ENCODE measurements at places on chromosomes 12 and 14. TPM values are rescaled to one million over a fixed set of nuclear protein-coding genes. Genes with fewer than 3 reads are reported as not detected.

DNA sequence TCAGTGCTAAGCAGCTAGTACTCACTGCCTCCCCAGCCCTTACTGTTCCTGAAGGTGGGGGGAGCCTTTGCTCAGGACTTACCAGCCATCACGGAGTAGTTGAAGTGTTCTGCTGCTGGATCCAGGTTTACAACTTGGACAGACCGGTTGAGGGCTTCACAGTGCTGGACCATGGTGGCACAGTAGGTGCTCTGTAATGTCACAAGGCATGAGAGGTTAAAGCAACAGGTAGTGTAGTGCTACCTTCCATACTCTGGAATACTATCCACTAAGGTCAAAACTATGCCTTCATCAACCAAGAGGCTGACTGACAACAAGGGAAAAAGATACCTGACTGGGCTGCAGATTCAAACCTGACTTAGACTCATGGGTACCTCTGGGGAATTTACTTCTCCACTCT lies 3.0 kb downstream of the GPN3 start:
- no peak for DNase-seq

DNA sequence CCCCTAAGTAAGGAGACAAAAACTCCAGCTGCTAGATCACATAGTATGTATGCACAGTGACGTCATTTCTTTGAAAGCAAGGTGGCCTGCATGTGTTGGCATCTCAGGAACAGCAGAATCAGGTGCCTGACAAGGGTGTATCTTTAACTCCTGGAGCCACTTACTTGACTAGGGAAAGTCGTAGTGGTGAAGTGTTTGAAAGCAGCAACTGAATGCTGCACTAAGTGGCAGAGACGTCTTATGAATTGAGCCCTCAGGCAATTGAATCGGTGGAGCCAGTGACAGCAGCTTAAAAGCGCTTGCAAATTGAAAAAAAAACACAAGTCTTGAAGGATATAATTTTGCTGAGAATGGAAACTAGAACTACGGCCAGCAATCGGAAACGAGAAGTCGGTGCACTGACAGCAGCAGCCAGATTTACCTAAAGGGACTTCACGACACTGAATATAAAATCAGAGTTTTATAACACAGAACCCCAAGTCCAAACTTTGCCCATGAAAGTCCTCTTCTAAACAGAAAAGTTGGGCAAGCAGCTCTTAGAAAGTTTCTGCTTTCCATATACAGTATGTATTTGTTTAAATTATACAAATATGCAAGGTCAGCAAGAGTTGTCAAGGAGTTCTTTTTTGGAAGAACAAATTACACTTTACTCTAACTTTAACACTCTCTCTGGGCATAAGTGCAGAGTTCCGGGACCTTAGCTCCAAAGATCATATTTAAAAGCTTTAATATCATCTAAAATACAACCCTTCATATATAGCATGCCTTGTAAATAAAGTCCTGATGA lies 1.1 kb downstream of the IGF1 start:
- no peak for DNase-seq

GRCh38 chr14:65164068-65164824 lies 61.9 kb upstream of the MAX start:
- no peak for DNase-seq

- no peak for DNase-seq
Observed at GRCh38 chr12:62722971-62723680, 211.8 kb downstream of the PPM1H start.

DNA sequence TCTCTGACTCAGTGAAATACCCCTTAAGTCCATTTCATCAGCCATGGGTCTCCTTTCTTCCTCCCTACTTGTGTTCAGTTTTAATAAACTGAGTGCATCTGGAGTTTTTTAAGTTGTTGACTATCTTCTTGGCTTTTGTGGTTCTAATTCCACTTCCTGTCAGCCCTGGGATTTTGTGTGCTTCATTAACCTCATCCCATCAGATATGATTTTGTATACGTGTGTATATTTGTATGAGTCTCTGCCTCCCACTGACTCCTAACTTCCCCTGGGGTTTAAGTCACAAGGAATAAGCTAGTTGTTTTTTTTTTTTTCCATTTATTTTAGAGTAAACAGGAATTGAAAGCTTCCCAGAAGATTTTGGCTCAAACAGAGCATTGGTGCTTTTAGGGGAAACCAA lies 62.7 kb downstream of the TTLL5 start:
- DNase-seq = no peak

- DNase-seq = no peak
Observed at GRCh38 chr14:68328509-68328908, 464.4 kb downstream of the ZFP36L1 start.

DNA sequence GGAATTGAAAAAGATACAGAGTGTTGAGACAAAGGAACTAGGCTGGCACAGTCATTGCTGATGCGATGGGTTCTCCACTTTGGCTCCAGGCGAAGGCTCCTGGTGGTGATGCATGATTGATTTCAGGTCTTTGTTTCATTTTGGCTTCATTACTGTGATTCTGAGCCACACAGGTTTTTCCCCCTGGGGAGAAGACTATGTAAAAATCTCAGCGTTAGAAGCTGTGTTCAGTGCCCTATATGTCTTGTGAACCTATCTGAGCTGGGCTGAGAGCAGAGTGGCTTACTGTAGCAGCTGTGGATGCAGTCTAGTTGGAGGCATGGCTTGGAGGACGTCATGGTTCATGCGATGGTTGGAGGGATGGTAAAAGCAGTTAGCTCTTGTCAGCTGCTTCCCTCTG lies 54.0 kb downstream of the GPATCH2L start:
- DNase-seq = no peak

- DNase-seq = no peak
Observed at GRCh38 chr12:17060260-17060659, 454.3 kb upstream of the LMO3 start.

GRCh38 chr14:29339494-29340172 lies 573.0 kb downstream of the FOXG1 start:
- DNase-seq = no peak

DNA sequence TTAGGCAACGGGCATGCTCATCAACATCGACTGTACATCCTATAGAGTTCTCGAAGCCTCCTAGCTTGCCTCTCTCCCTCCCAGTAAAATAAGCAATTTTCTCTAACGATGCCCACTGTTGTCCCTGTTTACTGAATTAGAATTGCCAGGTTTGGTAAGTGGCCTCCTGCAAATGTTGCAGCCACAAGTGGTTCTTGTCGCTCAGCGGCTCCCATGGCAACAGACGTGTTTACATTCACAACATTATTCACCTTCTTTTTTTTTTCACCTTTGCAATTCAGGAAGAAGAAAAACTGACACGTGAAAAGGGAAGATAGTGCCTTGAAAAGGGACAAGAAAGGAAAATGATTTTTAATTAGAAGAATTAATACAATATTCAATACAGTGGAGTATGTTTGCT lies 100.9 kb upstream of the PKP2 start:
- no peak for DNase-seq

DNA sequence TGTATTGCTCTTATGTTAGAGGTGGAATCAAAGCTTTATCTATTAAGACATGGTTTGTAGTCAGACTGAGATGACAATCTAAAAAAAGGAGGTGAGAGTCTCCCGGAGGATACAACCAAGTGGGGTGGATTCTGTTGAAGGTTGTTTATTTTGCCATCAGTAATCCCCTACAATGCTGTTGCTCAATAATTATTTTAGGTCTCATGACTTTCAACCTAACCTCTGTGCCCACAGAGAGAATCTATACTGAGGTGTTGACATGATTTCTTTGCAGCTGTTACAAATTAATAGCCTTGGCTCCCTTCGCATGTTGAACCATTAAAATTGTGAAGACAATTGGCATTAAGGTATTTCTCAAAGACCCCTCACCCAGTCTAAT lies 28.7 kb upstream of the FOS start:
- no peak for DNase-seq

- DNase-seq = no peak
Observed at GRCh38 chr12:115998119-115998633, 279.3 kb downstream of the MED13L start.

GRCh38 chr12:19190292-19191031 lies 60.9 kb downstream of the PLEKHA5 start:
- DNase-seq = no peak

GRCh38 chr12:75389061-75389460 lies 1.8 kb upstream of the GLIPR1L2 start:
- DNase-seq = no peak

DNA sequence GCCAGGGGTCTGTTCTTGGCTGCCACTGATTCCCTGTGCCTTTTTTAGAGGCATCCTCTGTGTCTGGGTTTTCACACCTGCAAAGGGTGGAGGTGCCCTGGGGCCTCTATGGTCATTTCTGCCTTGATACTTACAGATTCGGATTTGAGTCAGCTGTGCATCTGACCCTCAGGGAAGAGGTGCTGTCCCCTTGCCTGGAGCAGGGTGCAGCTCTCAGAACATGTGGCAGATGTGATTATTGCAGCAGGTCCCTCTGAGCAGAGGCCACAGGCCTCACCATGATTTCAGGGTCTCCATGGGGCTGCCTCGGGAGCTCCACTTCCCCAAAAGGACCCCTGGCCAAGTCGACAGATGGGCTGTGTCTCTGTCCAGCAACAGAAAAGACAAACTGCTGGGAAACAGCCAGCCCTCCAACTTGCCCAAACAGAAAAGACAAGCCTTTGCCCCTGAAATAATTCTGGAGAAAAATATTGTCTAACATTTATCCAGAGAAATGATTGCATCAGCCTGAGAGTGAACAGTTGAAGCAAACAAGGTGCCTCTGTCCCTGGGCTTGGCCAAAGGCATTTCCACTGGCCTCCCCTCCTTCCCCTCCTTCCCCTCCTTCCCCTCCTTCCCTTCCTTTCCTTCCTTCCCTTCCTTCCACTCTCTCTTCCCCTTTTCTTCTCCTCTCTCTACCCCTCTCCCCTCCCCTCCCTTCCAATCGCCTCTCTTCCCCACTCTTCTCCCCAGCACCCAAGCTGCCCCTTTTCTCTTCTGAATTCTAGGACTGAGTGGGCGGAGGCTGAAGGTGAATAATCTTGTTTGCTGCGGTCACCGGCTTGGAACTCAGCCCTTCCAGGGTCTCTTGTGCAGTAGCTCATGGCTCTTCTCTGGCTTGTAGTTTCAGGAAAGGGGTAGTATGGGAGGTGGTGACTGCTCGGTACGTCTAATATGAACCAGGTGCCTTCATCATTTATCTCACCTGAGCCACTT lies 676 bp downstream of the SERPINA3 start:
- no peak for DNase-seq

- DNase-seq = no peak
Observed at GRCh38 chr12:88310666-88311065, 168.6 kb downstream of the TMTC3 start.

DNA sequence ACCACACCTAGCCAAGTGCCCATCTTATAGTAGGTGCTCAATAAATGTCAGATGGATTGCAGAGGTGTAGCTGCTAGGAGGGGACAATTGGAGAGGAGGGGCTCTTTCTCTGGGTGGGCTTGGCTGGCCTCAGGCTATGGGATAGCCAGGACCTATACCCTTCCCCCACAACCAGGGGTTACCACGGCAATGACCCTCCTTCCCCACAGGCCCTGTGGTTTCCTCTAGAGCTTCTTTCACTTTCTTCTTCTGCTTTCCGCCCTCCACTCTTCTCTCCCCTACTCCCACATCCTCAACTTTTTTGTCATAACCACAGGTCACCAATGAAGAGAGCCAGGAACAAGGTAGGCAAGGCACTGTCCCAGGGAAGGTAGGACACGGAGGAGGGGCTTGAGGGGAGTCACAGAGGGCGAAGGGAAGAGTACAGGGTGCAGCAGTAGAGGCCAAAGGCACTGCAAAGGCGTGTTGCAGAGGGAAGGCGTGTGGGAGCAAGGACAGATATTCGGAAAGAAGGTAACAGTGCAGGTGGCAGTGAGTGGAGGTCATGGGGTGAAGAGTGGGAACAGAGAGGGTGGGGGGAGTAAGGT lies 1.9 kb upstream of the ITGB7 start:
- no peak for DNase-seq

DNA sequence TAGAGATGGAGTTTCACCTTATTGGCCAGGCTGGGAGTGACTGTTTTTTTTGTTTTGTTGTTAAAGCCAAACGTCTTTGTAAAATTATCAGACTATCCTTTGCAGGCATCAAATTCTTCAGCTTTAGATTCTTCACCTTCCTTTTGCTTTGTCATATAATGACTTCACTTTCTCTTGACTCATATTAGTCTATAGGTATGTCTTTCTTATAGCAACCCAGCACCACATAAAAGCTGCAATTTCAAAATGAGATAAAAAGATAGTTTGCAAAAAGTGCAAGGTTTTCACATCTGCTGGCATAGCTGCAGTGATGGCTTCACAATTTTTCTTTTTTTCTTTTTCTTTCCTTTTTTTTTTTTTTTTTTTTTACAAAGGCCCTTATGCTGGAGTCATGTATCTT lies 39.2 kb downstream of the COX16 start:
- DNase-seq = no peak

DNA sequence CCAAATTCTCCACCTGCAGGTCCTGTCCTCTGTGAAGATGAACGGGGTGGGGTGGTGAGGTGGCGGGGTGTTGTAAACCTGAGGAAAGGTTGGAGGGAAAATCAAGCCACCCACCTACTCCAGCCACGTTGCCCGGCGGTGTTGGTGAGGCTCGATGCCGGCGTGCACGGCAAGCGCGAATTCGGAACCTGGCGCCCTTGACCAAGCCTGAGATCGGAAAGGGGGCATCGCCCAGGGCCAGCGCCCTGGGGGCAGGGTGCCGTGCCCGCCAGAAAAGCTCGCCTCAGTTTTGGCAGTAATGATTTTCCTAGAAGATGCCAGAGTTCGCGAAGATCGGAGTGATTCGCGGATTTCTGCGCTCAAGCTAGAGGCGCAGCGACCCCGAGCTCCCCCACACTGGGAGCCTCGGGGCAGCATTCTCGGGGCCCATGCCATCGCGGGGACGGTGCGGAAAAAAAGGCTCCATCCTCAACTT lies 817 bp downstream of the STXBP6 start:
- no peak for DNase-seq

GRCh38 chr14:42057111-42057510 lies 450.4 kb downstream of the LRFN5 start:
- no peak for DNase-seq

DNA sequence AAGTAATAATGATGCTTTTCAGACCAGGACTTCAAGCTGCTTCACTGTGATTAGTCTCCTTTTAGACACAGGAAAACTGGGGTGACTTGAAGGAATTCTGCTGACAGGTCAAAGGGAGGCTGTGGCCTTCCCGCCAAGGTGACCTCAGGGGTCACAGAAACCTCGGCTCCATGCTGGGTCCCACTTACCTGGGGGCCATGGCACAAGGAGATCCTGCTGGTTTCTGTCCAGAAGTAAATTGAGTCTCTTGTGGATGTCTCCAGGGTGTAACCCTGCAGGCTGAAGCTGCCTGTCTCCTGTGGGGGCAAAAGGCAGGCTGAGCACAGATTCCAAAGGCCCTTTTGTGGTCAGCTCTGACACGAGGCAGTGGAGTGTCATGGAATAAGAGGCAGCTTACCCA lies 138.7 kb upstream of the MED13L start:
- no peak for DNase-seq

Gene PLEK2
- total RNA-seq = 6.5 TPM

Gene RTRAF
- 241 TPM for total RNA-seq

Gene SERPINA10
- not detected for total RNA-seq

Gene OVCH1
- total RNA-seq = not detected

Gene TAS2R42
- total RNA-seq = not detected

Gene RD3L
- total RNA-seq = not detected

Gene CCDC177
- not detected for total RNA-seq

Gene CFAP54
- total RNA-seq = 0.31 TPM

Gene SLC7A8
- total RNA-seq = 1.9 TPM

Gene MSI1
- 0.51 TPM for total RNA-seq

Gene RPL10L
- total RNA-seq = not detected

Gene TAS2R13
- 0.23 TPM for total RNA-seq

Data from activated naive CD4-positive, alpha-beta T cell treated with anti-CD3 and anti-CD28 coated beads, Interleukin-2, amount 50 U/mL, for 72 hours (primary cell).